ENCODE measurements at places on chromosomes 6 and 20.
A peak's percentile ranks its signal among the peaks of the same experiment; 100 is the strongest.

DNA sequence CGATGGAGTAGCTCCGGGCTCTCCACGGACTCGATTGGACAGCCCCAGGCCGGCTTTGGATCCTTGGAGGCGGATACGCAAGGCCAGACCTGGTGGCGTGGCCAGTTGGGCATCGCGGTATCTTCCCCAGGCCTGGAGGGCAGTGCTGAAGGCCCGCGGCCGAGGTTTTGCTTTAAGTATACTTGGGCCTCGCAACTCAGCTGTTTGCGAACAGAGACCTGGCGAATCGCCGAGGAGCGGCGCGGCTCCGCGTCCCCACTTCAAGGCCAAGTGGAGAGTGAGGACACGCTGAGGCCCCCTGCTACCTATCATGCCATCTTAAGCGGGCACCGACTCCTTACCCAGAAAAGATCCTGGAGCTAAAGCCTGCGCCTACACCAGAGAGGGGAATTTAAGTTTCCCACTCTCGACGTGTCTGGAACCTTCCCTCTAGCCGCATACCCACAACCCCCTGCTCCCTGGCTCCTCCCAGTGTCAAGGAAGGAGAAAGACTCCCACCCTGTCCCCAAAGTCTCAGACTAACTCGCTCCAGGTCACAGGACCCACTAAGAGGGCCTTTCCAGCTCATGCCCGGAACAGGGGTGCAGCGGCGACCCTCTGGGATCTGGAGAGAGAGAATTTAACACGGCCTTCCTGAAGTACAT, 4.1 kb downstream of the LINC00237 start:
- peaks cover 85% of the 10 kb centered on the region for H3K27me3 ChIP-seq
- peak overlapping the region; percentile 66 for H3K4me3 ChIP-seq
- peaks cover 42% of the 10 kb centered on the region for H3K4me1 ChIP-seq
- H3K27ac ChIP-seq, result peak overlapping the region; percentile 2
- peak; percentile 15 for DNase-seq
- peaks cover 6% of the 10 kb centered on the region for H3K36me3 ChIP-seq

- H3K4me3 ChIP-seq, result no peak overlapping the region
- DNase-seq, result no peak
- no peaks in the 10 kb centered on the region for H3K36me3 ChIP-seq
- no peaks in the 10 kb centered on the region for H3K27me3 ChIP-seq
- H3K4me1 ChIP-seq, result peaks cover 5% of the 10 kb centered on the region
- no peak overlapping the region for H3K27ac ChIP-seq
These were observed 160.6 kb downstream of the GRM4 start for GRCh38 chr6:33985313-33985751.

- no peaks in the 10 kb centered on the region for H3K36me3 ChIP-seq
- H3K4me1 ChIP-seq, result no peaks in the 10 kb centered on the region
- no peak for DNase-seq
- no peak overlapping the region for H3K27ac ChIP-seq
- no peak overlapping the region for H3K4me3 ChIP-seq
These were observed 590.7 kb downstream of the MEI4 start for GRCh38 chr6:78243519-78243918.

- DNase-seq, result no peak
- H3K27me3 ChIP-seq, result no peaks in the 10 kb centered on the region
- H3K4me1 ChIP-seq, result peaks cover 23% of the 10 kb centered on the region
- peak overlapping the region; percentile 44 for H3K4me3 ChIP-seq
- H3K36me3 ChIP-seq, result no peaks in the 10 kb centered on the region
- H3K27ac ChIP-seq, result peak overlapping the region; percentile 99
These were observed 3.3 kb downstream of the CEBPB start for GRCh38 chr20:50193836-50194421.

GRCh38 chr6:12068899-12069557, 56.9 kb downstream of the HIVEP1 start:
- H3K4me1 ChIP-seq, result peaks cover 37% of the 10 kb centered on the region
- peaks cover 4% of the 10 kb centered on the region for H3K36me3 ChIP-seq
- no peaks in the 10 kb centered on the region for H3K27me3 ChIP-seq
- no peak for DNase-seq

DNA sequence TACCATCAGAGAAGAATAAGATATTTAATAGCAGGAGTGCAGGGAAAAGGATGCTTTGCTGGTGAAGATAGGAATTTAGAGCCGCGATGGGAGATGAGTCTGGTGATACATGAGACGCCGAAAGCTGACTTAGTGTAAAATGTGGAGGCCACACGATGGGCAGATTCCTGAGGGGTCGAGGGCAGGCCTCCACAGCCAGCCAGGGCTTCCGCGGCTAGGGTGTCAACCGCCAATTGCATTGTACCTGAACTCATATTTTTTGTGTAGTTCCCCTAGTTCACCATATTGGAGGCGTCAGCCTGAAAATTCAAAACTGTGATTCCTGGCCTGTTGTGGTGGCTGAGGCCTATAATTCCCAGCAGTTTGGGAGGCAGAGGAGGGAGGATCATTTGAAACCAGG, 8.5 kb downstream of the ETV7 start:
- H3K27me3 ChIP-seq, result no peaks in the 10 kb centered on the region
- H3K4me3 ChIP-seq, result no peak overlapping the region
- H3K27ac ChIP-seq, result no peak overlapping the region
- no peaks in the 10 kb centered on the region for H3K36me3 ChIP-seq
- peaks cover 3% of the 10 kb centered on the region for H3K4me1 ChIP-seq

DNA sequence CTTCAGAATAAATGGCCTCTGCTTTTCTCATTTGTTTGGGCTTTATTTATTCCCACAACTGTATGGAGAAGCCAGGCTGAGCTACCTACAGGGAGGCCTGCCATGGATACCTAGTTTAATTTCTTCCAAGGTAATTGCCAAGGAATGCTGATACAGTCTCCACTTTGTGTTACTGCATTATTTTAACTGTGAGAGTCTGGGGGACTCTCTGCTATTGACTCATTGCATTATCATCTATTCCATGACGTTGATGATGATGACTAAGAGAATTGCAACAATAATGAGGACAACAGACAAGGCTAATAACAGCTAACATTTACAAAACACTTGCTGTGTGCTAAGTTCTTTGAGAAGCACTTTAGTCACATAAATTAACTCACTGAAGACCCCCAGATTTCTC, 88.3 kb upstream of the COL21A1 start:
- H3K27ac ChIP-seq, result no peak overlapping the region
- H3K4me1 ChIP-seq, result no peaks in the 10 kb centered on the region
- no peaks in the 10 kb centered on the region for H3K36me3 ChIP-seq
- no peak for DNase-seq

DNA sequence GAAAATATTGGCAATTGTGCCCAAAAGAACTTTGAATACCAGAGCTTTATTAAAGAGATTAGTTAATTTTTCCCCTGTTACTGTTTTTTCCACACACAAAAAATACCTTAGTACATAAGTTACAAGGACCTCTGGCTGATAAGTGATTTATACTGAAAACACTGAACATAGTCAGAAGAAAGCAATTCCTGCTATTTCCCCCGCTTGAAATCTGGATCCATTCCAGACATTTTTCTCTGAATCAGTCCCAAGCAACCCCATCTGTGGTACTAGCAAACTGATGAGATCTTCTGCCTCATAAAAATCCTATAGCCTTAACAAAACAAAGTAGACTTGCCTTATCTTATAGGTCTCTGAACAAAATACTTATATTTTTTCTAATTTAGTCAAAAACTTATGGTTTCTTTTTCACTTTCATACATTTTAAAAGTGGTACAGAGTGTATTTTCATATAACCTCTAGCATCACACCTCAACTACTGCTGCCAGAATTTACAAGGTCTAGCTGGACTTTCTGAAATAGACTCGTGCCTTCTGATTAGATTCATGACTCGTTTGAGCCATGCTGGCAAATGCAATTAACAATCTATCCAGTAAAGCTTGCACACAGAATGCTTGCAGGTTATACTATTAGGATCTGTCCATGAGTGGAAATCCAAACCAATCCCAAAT, 111.9 kb downstream of the TBX18 start:
- H3K27ac ChIP-seq, result no peak overlapping the region
- H3K27me3 ChIP-seq, result peaks cover 1% of the 10 kb centered on the region
- no peak for DNase-seq
- no peak overlapping the region for H3K4me3 ChIP-seq

GRCh38 chr20:17320456-17320855, 93.6 kb downstream of the PCSK2 start:
- H3K4me3 ChIP-seq, result no peak overlapping the region
- H3K27me3 ChIP-seq, result peaks cover 34% of the 10 kb centered on the region
- peaks cover 5% of the 10 kb centered on the region for H3K36me3 ChIP-seq
- DNase-seq, result no peak
- no peaks in the 10 kb centered on the region for H3K4me1 ChIP-seq

DNA sequence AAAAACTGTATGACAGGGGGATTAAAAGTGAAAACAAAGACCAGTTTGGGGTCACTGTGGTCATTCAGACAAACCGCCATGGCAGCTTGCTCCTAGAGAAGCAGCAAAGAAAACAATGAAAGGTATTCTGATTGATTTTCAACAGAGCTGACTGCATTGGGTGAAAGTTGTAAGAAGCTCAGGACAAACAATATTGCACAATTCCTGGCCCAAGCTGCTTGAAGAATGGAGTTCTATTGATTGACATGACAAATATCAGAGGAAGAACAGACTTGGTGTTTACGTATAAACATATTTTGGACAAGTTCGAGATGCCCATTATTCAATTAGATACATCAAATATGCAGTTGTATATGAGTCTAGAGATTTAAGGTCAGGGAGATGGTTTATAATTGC, 62.0 kb downstream of the TRIM38 start:
- DNase-seq, result no peak
- peak overlapping the region; percentile 67 for H3K27ac ChIP-seq
- H3K4me1 ChIP-seq, result peaks cover 47% of the 10 kb centered on the region
- no peaks in the 10 kb centered on the region for H3K36me3 ChIP-seq

DNA sequence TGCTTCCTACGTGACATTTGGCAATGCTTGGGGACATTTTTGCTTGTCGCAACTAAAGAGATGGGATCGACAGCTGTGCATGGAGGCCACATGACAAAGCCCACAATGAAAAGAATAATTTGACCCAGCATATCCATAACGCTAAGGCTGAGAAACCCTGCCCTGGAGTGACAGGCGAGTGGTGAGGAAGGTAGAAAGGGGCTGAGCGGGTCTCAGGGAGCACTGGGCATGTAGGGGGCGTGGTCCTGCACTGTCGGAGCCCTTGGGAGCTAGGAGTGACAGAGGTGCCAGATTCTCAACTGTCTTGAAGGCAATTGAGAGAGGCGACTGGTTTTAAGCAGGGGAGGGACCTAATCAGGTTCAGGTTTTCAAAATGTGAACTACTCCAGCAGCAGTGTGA, 13.6 kb downstream of the GGTLC1 start:
- H3K4me3 ChIP-seq, result no peak overlapping the region
- H3K4me1 ChIP-seq, result no peaks in the 10 kb centered on the region
- H3K36me3 ChIP-seq, result no peaks in the 10 kb centered on the region
- DNase-seq, result no peak

DNA sequence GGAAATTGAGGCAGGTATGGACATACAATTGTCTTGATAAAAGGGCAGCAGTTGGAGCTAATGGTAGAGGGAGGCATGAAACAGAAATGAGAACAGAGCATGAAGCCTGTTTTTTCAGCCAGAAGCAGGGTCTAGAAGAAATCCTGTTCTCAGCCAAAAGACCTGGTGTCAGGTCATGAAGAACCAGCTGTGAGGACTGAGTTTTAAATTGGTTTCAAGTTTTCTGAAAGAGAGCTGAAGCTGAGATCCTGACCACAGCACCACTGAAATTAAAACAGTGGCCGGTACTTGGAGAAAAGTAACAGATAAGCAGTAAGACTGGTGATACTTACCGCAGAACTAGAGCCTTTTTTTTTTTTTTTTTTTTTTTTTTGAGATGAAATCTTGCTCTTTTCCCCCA, 283.8 kb upstream of the BMP2 start:
- no peak overlapping the region for H3K4me3 ChIP-seq
- H3K27me3 ChIP-seq, result no peaks in the 10 kb centered on the region

DNA sequence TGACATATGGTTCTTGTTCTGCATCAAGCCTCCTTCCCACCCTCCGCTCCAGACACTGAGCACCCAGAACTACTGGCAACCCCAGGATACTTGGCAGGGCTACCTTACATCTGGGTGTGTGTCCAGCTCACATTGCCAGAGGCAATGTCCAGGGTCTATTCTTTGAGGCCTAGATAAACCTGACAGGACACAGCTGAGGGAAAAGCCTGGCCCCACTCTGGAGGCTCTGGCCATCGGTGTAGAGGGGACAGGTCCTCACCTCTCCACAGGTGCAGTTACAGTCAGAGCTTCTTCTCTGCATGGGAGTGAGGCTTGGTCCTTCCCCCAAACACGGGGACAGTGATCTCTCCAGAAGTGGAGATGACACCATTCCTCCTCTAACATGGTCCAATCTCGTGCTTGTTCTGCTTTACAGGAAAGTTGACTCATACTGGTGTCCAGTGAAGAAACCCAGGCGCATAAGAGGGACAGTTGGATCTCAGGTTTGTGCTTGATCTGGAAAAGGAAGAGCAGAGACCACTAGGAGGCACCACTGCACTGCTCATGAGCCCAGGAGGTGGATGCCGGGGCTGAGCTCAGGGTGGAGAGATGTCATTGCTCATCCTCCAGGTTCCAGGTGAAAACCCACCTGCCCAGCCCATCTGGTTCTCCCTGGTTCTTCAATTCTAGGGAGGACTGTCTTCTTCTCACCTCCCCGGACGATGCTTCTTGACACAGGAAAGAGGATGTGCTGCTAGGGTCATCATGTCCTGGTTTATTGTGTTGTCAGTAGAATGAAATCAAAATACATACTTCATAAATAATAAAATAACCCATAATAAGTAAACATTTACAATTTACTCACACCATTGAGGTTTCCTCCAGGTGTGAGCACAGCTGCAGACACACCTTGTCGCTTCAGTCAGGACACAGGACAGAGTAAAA, 14.7 kb downstream of the HLA-F start:
- H3K4me3 ChIP-seq, result no peak overlapping the region
- H3K27me3 ChIP-seq, result no peaks in the 10 kb centered on the region
- peaks cover 2% of the 10 kb centered on the region for H3K36me3 ChIP-seq
- DNase-seq, result peak; percentile 64
- no peak overlapping the region for H3K27ac ChIP-seq

GRCh38 chr6:33936886-33937285, 133.1 kb upstream of the MLN start:
- no peaks in the 10 kb centered on the region for H3K36me3 ChIP-seq
- no peak overlapping the region for H3K4me3 ChIP-seq
- H3K27me3 ChIP-seq, result peaks cover 3% of the 10 kb centered on the region
- peak; percentile 44 for DNase-seq
- peaks cover 5% of the 10 kb centered on the region for H3K4me1 ChIP-seq
- H3K27ac ChIP-seq, result no peak overlapping the region

GRCh38 chr20:58154113-58154512, 74.3 kb downstream of the ANKRD60 start:
- H3K27ac ChIP-seq, result no peak overlapping the region
- H3K36me3 ChIP-seq, result no peaks in the 10 kb centered on the region
- H3K27me3 ChIP-seq, result peaks cover 26% of the 10 kb centered on the region
- DNase-seq, result no peak
- no peak overlapping the region for H3K4me3 ChIP-seq

DNA sequence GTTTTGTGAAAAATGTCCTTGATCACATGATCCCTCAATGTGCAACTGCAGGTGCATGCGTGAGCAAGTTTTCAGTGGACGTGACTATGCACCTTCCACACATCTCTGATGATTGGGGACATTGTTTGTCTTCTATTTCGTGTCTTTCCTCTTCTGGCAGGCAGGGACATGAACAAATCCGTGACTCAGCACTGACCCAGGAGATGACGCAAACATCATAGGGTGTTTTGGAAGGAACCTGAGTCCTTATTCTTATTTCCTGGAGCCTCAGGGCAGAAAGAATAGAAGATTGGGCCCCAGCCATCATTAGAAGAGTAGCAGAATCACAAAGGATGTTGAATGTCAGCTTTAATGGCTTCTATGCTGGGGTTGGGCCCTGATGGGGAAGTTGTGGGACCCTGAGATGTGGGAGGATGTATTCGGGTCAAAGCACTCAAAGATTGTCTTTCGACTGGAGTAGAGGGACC, 11.9 kb upstream of the SIRPD start:
- H3K4me1 ChIP-seq, result no peaks in the 10 kb centered on the region
- H3K27ac ChIP-seq, result no peak overlapping the region
- H3K36me3 ChIP-seq, result peaks cover 6% of the 10 kb centered on the region
- no peaks in the 10 kb centered on the region for H3K27me3 ChIP-seq

All from naive thymus-derived CD8-positive, alpha-beta T cell (primary cell).